Brain (organoid and tissue), 16 donors: ENCODE measurements at places on chromosomes 6 and 20. TPM values are rescaled to one million over a fixed set of nuclear protein-coding genes. Genes with fewer than 3 reads are reported as not detected.

DNA sequence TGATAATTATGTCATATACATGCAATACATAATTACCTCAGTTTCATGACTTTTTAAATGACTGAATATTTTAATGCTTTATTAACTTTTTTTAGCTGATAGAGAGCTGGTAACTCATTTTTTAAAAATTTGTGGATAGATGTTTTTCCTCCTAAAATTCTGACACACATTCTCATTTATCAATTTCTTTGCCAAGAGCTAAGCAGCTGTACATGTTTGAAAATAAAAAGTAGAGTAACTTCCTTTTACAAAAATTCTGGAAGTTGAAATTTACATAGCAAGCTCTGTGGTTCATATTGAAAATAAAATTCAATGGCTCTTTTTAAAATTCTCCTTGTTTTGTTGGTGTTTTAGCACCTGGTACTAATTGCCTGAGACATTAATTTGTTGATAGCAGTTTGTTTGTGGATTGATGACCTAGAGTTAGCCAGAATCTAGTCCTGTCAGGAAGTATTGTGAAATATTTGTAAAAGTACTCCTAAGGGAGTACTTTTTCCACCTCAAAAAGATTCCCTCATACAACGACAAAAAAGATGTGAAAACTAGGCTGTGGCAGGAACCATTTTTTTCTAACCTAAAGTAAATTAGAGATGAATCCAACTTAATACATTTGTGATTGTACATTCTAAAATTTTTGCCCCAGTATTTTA, 621.8 kb downstream of the BCKDHB start:
- DNase-seq: no peak

Gene NINL
- polyA plus RNA-seq: 7.2 TPM

Gene ESR1
- 0.20 TPM for polyA plus RNA-seq

Gene BACH2
- 4.5 TPM for polyA plus RNA-seq

Gene AAR2
- polyA plus RNA-seq: 56.5 TPM

Gene FAM217A
- not detected for polyA plus RNA-seq
